ENCODE measurements at places on chromosomes 3 and 15.

- no peak for DNase-seq
Measured at GRCh38 chr3:126895178-126896066, 87.5 kb upstream of the PLXNA1 start.

DNA sequence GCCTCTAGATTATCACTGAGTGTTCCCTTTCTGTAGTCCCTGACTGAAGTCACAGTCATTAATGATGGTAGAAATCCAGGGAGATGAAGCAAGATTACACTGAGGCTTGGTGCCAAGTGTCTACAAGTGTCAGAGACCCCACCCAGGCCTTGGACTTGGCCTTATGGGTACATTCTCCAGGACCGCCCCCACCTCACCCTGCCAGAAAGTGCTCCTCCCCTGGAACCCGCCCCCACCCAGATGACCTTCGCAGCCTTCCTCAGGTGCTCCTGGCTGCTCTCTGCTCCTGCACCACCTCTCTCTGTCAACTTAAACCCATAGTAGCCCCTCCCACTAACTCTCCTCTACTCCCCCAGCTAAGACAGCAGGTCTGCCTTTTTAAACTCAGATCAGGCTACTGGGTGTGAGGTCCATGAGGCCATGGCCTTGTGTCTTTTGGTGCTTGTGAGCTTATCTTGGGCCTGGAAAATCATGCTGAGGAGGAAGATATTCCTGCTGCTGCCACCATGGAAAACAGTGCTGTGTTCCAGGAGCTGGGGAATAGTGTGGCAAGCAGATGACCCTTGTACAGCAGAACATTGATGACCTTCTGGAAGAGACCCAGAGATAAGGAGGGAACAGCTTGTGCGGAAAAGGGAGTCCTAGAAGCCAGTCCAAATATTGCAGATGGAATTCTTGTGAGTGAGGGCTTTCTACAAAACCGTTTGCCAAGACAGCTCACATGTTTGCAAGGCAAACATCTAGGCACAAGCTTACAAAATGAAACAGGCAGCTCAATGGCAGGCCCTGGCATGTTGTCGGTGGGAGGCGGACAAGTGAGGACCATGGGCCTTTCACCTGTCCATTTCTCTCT is 40.3 kb upstream of the NDUFB4 start:
- DNase-seq = no peak

DNA sequence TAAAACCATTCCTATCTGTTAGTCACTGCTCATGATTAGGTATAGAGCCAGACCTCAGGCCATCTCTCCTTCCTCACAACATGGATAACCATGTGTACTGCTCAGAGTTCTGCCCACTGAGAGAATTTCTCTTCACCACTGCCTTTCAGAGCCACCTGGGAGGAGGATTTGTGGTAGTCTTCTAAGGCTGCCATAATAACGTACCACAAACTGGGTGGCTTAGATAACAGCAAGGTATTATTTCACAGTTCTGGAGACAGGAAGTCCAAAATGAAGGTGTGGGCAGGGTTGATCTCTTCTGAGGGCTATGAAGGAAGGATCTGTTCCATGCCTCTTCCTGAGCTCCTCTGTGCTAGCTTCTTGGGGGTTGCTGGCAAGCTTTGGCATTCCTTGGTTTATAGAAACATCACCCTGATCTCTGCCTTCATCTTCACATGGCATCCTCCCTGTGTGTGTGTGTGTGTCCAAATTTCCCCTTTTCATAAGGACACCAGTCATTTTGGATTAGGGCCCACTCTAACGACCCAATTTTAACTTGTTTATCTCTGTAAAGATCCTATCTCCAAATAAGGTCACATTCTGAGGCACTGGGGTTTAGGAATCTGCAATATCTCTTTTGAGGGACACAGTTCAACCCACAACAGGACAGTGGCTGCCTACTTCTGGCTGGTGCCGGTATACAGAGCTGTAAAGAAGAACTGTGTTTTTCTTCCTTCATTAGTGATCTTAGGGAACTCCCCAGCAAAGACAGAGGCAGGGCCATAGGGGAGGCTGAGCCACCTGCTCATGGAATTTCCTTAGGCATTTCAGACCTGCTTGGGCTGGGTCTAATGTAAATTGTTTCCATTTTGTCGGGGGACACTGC is 42.1 kb upstream of the NOX5 start:
- DNase-seq = no peak

DNA sequence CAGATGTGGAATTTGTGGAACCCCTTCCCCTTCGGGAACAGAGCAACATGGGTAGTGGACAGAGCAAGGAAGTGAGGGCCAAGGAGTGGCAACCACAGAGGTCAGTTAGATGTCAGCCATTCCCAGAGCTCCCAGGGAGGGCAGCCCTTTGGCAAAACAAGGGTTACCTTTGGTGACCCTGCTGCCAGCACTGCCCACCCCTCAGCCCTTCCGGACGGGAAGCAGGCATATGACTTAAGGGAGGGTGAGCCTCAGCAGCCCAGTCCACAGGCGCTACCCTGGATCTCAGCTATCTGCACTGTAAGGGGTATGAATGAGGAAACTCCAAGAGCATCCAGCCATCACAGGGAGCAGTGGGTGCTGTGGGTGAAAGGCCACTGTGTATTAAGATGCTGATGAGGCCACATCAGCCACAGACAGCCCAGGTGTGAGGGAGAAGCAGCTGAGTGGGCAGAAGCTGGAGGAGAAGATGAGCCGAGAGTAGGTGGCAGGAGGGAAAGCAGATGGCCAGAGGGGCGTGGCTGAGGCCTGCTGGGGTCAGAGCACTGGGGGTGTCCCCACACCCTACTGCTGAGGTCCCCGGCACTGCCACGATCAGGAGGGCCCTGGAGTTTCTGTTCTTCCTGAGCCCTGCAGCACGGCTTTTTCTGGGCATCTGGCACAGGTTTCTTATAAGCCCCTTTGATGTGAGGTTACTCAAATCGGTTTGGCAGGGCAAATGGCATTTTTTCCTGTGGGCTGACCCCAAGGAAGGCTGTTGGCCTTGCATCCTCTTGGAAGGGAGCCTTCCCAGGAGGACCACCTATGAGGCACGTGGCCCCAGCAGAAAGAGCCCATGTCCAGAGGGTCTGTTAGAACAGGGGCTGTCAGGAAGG is 6.2 kb downstream of the PLA2G4D start:
- no peak for DNase-seq

- DNase-seq = no peak
Measured at GRCh38 chr15:30650012-30650929, 24.3 kb downstream of the ARHGAP11B start.

- no peak for DNase-seq
Measured at GRCh38 chr3:42055291-42055690, 35.9 kb upstream of the TRAK1 start.

DNA sequence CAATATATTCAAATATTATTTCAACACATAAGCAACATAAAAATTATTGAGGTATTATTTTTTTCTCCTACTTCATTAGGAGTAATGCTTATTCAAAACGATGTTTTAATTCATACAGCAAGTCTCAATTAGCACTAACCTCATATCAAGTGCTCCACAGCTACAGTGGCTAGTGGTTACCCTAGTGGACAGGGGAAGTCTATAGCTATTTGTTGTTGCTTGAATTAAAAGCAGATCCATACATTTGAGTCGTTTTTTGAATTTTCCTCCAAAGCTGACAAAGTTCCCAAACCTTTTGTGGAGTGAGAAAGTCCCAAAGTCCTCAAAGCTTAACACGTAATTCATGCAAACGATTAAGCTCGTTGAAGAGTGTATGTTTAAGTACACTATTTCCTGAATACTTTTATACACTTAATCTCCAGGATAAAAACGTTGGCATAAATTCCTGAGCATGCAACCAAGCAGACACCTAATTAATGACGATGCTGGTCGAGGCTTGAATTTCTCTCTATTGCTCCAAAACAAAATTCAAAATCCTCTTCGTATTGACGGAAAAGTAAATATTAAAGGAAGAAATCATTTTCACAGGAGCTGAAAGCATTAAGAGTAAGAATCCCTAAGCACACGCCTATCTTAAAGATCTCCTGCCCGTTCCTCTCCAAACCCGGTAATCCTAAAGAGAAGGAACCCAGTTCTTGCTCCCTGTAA is 985 bp downstream of the VPS13C start:
- DNase-seq = no peak

DNA sequence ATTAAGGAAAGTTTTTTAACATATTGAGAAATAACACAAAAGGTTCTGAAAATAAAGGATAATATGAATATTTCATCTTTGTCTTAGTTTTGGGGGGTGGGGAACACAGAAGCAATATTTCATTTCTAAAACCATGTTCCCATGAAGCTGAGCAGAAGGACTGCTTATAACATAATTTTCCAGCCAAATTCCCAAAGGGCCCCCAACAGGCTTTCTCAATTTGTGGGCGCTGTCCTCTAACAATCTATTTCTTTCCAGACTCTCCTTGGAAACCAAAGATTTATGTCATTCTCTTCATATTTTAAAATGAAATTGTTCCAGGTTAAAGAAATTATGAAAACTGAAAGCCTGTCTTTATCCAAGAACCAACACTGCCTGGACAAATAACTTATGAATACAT is 273.5 kb downstream of the ZBTB20 start:
- DNase-seq = no peak

GRCh38 chr15:100439514-100439913 is 89.2 kb downstream of the CERS3 start:
- no peak for DNase-seq

DNA sequence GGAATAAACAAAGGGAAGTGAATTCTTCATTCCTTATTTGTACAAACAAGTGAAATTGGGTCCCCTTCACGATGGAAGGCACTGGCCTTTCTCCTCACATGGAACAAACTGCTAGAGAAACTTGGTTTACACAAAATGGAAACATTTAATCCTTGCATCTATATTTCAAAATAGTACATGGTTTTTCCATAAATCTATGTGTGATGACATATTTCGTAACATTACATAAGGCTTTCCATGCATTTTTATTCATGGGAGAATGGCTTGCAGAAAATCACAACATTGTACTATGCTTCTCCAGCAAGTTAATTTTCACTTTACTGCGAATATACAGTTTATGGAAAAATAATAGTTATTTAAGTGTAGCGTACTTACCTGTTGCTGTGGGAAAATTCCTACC is 81.0 kb upstream of the CDIN1 start:
- no peak for DNase-seq

DNA sequence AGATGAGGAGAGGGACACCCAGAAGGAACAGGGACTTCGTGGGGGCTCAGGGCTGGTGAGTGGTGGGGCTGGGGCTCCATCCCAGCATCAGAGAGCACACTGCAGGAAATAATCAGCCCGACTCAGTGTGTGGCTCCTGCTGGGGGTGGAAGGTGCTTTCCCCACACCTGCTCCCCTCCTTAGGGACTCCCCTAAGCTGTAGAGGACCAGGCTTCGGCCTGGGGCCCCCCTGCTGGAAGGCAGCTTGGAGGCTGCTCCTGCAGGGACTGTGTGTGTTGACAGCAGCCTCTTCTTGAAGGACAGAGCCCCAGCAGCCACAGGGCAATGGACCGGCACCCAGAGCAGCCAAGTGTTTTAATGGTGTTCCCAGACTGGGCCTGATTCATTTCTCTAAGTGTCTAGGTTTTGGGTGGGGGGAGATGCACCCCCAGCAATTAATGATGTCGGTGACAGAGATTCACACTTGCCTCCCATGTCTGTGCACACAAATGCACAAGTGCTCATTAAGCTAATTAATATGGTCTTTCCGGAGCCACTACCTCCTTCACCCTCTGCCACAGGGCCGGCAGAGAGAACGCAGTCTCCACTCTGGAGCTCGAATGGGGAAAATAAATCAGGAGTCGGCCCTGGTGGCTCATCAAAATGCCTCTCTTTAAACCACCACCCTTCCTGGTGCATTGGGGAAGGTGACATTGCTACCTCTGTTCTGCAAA is 16.9 kb upstream of the FGD5 start:
- DNase-seq = no peak

DNA sequence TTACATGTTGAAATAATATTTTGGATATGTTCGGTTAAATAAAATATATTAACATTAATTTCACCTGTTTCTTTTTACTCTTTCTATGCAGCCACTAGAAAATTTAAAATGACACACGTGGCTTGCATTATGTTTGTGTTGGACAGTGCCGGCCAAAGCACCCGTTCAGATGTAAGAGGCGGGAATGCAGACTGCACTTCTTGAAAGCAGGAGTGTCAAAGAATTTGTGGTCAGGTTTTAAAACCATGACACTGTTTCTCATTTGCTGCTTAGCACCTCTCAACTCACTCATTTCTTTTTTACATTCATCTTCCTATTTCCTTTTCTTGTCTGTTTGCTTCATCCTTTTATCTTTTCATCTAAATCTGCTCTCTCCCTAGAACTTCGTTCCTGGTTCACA is 35.3 kb upstream of the MINAR1 start:
- no peak for DNase-seq

GRCh38 chr15:59237119-59237855 is 30.6 kb downstream of the LDHAL6B start:
- no peak for DNase-seq

- DNase-seq = no peak
Measured at GRCh38 chr3:188972310-188972709, 199.5 kb upstream of the TPRG1 start.

DNA sequence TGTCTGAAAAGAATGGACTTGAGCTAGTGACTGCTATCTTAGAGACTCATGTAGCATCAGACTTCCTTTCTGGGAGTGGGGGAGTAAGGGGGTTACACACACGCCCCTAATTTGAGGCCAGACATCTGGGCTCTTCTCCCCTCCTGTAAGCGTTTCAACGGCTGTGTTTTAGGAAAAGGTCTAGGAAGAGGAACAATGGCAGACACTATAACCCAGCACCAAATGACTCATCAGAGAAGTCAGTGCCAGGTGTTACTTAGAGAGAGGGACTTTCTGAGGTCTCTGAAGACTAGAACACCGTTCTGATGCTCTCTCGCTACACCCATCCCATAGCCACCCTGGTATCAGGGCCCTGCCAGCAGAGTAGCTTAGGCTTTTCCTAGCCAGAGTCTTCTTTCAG is 65.5 kb downstream of the SSUH2 start:
- DNase-seq = no peak

GRCh38 chr3:42557854-42558253 is 23.9 kb downstream of the SEC22C start:
- DNase-seq = peak; percentile 34

GRCh38 chr3:169966951-169967915 is 626 bp downstream of the SEC62 start:
- DNase-seq = peak; percentile 29

GRCh38 chr15:51444112-51444511 is 102.7 kb downstream of the GLDN start:
- DNase-seq = no peak

DNA sequence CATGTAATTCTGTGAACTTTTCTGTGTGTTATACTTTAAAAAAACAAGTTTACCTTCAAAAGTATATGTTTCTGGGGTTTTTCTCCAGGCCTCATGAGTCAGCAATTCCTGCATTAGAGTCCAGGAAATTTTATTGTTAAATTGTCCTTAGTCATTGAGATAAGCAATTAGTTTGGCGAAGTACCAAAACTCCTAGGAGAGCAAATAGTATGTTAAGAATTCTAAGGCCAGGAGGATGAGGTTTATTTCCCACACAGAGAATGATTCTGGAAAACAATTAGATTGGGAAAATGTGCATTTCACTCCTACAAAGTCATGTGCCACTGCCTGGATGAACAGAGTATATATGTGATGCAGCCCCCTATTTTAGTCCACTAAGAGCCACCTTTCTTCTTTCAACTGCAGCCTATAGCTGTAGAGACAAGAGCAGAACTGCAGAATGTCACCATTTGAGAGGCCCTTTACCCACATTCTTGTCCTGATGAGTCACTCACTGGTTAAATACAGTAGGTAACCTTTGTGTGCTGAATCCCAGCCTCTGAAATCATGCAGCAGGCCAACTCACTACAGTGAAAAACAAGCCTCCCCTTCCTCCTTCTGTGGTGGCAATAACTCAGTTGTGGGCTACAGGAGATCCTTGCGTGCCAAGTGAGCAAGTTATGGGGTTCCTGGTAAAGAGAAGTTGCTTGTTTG is 452.8 kb upstream of the THBS1 start:
- no peak for DNase-seq

- DNase-seq = no peak
Measured at GRCh38 chr3:153094386-153094785, 67.6 kb upstream of the RAP2B start.

Data from activated CD4-positive, alpha-beta T cell treated with anti-CD3 and anti-CD28 coated beads, Interleukin-2, amount 50 U/mL, for 1 hour (primary cell).